ENCODE measurements at places on chromosomes 12 and 14.

DNA sequence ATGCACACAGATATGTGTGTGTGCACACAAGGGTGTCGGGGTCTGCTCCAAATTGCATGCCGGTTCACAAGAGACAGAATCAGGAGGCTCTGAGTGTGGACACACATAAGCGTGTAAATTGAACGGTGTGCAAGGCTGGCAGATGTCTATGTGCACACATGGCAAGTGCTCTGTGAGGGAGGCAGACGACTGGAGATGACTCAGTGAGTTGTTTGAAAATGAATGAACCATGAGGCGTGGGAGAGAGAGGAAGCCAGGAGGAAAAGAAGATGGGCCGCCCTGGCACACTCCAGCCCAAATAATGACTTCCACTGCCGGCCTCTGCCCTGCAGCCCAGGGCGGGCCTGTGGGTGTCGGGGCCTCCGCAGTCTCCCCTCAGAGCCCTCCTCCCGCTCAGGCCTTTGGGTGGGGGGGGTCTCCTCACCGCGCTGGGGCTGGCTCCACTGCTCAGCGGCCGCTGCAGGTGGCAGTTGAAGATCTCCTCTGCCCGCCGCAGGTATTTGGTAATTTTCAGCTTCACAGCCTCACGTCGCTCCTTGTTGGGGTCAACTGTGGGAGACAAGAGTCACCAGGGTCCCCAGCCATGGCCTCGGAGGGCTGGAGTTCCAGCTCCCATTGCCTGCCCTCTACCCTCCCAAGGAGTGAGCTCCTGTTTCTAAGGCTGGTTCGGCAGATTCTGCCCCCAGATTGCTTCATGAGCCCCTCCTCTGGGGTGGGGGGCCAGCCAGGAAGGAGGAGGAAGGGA is 3.5 kb downstream of the RPS6KL1 start:
- no peak for DNase-seq

GRCh38 chr14:54220071-54220703 is 176.6 kb upstream of the CDKN3 start:
- DNase-seq = no peak

- DNase-seq = no peak
Measured at GRCh38 chr12:3225796-3226180, 148.6 kb downstream of the TSPAN9 start.

DNA sequence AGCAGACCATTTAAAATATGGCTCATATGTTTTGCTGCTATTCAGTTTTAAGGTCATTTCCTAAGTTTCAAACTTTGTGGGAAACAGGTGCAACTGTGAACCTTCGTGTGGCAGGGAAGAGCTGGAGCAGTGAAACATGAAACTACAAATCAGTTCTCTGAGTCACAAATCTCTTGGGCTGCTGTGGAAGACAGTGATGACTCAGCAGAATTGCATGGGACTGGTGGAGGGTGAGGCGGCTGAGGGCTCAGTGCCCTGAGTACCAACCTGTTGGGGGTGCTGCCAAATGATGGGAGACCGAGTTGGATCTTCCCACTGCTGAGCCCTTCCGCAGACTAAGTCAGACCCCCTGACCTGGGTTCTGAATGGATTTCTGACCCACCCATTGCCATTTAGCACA is 8.4 kb upstream of the CALM1 start:
- no peak for DNase-seq

Data from effector memory CD4-positive, alpha-beta T cell (primary cell).